ENCODE measurements at places on chromosomes 5 and 9.

DNA sequence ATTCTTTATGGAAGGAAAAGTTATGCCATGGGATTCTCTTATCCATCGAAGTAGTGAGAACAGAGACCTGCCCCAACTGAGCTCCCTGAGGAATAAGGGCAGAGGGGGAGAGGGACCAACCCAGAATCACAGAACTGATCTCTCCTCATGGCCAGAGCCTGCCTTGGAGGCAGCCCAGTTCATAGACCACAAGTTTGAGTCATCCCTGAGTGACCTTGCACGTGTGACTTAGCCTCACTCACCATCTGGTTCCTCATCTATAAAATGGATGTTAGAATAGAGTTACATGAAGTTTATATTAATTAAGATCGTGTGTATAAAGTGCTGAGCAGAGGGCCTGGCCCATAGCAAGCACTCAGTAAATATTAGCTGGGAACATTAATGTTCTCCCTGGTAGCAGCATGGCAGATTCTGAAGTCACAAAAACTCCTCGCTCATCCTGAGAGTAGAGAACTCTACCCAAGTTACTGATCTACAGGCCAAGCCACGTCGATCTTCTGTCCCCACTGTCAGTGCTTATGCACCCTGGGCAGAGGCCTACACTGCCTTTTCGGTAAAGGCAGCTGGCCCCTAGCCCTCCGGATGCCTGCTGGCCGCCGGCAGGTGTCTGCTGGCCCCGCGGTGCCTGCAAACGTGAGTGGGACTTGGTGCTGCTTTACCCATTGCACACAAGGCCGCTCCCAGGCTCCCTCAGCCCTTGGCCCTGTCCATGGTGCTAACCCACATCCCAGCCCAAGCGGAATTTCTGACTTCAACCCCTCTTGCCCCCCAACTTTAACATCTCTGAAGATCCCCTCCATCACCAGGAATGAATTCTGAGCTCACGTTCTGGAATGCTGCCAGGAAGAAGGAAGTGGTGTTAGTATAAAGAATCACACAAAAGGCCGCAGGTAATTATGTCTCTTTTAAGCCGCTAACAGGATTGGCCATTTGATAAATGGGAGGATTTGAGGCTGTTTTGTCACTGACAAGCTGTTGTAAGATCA, 61.1 kb upstream of the ARAP3 start:
- DNase-seq, result peak; percentile 37

DNA sequence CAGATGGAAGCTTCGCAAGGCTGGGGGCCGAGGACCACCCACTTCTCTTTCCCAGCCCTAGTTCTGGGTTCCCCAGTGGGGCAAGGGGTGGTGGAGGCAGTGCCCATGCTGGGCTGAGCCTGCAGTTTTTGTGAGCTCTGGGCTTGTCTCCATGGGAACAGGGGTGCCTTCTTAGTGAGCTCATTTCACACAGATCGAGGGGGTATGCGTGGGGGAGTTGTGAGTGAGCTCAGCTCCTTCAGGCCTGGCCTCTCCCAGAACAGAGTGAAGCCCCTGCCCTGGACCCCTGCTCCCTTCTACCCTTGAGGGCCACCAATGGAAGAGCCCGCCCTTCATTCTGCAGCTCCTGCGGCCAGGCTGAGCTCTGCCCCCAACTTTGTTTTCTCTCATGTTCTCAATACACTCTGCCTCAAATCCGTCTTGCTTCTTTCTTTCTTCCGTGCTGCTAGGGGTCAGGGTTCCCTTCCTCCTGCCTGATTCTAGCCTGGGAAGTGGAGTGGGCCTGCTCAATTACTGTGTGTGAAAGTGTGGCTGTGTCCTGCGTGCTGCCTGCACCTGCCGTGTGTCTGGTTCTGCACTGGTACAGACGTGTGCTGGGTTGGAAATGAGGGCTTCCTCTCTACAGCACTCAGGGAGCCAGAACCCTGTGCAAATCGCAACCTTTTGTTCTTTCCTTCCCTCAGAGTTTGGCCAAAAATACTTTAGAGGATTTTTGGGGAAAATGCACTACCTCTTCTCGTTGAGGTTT, 9.0 kb upstream of the MYOZ3 start:
- DNase-seq, result no peak

DNA sequence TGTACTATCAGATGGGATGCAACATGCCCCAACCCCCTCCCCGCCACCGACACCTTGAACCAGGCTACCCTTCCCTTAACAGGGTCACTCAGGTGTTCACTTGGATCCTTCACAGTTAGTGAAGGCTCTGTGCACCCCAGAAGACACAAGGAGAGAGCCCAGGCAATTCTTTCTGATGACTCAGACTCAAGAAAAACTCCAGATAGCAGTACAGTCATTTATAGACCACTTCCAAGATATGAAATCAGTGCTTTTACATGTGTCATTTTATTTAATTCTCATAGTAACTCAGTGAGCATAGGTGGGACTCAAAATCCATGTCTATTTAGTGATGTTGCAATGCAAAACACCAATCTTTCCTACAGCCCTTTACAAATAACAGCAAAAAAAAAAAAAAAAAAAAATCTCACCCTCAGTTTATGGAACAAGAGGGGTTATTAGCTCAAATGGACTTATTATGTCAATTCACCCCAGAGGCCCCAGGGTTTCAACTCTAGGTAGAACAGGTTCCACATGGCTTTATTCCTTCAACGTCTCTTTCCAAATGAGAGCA, 71.9 kb downstream of the FOXD1 start:
- DNase-seq, result peak; percentile 89

DNA sequence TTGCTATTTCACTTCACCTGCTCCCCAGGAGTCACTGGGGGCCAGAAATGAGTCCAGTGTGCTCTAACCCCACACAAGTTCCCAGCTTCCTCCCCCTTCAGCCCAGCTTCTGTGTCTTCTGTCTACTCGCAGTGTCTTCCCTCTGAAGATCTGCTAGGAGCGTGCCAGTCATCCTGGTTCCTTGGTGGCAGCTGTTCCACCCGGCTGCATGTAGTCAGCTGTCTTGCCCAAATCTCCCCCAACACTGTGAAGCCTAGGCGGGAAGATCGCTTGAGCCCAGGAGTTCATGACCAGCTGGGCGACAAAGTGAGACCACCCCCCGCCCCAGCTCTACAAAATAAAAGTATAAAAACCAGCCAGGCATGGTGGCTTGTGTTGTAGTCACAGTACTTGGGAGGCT, 154.0 kb downstream of the GDNF start:
- no peak for DNase-seq

- DNase-seq, result no peak
Observed at GRCh38 chr5:42840269-42840668, 28.6 kb upstream of the SELENOP start.

GRCh38 chr5:78527925-78528324, 120.6 kb downstream of the LHFPL2 start:
- DNase-seq, result peak; percentile 54

DNA sequence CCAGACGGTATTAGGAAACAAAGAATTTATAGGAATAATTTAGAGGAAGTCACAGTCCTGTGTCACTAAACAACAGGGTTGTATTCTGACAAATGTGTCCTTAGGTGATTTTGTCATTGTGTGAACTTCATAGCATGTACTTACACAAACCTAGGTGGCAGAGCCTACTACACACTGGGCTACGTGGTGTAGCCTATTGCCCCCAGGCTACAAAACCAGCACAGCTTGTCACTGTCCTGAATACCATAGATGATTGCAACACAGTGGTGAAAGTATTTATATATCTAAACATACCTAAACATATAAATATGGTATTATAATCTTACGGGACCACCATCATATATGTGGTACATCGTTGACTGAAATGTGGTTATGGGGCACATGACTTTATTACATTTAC, 69.3 kb downstream of the COL23A1 start:
- no peak for DNase-seq

DNA sequence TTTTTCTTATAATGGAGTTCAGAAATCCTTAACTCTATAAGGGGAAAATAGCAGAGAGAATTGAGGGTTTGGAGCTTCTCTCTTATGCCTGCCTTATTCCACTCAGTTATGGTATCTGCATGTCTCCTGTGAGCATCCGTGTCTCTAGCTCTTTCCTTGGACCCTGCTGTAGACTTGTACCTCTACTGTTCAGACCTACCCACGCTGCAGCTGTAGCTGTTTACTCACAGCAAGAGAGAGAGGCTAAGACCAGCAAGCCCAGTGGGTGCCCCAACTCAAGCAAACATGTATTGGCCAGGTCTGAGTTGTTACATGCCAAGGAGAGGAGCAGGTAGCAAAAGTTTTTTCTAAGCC, 7.1 kb upstream of the PCSK1 start:
- DNase-seq, result no peak

- no peak for DNase-seq
Observed at GRCh38 chr5:118551031-118551430, 437.3 kb downstream of the DTWD2 start.

DNA sequence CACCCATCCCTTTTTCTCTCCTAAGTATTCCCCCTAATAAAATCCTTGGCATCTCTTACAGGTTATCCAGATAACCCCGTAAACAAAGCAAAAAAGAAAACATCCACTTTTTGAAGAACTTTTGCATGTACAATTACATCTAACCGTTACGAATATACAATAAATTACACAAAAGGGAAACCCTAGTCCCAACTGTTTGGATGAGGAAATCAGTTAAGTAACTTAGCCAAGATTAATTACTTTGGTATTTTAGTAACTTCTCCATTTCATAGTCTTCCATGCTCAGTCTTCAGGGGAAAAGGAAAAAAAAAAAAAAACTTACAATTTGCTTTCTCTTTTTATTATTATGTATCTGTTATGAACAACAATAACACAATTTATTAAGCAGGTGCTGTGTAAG, 212.9 kb downstream of the ACTL7B start:
- DNase-seq, result no peak

GRCh38 chr9:68877219-68877618, 136.7 kb downstream of the PRKACG start:
- DNase-seq, result no peak

DNA sequence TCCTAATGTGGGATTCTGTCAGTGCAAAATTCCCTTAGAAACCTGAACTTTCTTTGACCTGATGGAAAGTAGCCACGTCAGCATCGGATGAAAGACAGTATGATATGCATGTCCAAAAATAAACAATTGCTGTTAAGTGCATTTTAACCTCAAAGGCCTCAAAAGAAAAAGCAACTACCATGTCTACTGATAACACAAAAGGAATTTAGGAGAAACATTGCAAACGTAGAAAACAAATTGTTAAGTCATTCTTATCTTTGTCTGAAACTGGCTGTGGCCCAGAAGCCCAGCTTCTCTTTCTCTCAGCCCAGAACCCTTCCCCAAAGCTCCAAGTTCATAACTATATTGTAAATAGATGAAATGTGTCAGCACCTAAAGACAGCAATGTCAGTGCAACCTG, 11.1 kb upstream of the LHFPL2 start:
- DNase-seq, result no peak

DNA sequence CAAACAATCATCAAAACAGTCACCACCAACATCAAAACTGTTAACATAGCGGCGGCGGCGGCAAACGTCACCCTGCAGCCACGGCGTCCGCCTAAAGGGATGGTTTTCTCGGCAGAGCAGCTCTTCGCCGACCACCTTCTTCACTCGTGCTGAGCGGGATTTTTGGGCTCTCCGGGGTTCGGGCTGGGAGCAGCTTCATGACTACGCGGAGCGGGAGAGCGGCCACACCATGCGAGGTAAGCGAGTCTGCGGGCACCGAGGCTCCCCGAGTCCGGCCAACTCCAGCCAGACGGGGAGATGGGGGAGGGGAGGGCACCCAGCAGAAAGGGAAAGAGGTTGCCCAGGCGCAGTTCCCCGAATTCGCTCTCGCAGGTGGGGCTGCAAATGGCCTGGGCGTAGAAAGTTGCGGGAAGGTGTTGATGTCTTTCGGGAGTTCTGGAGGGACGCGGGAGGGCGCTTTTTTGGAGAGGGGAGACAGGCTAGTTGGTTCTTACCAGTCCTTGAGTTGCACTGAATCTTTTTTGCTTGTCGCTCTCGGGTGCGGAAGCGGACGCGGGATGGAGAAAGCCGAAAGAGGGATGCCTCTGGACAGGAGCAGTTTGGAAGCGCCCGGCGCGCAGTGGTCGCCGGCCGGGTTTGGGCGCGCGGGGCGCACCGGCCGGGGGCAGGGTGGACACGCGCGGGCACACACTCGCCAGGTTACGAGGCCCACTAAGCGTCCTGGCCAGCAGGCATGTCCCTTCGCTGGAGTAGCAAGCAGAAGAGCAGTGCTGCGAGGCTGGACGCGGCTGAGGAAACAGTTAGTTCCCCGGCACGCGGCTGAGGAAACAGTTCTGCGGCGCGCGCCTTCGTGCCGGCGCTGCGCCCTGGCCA, 849 bp downstream of the RORB start:
- DNase-seq, result peak; percentile 3

DNA sequence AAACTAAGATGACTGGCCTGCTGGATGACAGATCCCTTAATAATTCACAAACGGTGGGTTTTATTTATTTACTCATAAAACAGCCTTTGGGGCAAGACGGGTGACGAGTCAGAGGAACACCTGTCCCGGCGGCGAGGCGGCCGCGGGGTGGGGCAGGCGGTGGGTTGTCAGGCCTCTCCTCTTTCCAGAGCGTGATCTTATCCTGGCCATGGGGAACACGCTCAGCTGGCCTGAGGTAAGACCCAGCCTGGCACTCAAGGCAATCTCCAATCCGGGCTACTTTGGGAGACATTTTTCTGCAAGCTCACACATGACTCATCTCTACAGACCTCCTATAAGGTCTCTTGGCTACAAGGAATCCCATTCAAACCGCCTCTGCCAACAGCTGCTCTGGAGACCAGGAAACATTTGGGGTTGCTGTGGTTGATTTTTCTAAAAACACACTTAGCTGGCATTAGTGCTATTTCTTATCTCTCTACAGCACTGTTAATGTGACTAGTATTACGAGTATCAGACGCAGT, 6.3 kb downstream of the RAPGEF1 start:
- DNase-seq, result peak; percentile 93

DNA sequence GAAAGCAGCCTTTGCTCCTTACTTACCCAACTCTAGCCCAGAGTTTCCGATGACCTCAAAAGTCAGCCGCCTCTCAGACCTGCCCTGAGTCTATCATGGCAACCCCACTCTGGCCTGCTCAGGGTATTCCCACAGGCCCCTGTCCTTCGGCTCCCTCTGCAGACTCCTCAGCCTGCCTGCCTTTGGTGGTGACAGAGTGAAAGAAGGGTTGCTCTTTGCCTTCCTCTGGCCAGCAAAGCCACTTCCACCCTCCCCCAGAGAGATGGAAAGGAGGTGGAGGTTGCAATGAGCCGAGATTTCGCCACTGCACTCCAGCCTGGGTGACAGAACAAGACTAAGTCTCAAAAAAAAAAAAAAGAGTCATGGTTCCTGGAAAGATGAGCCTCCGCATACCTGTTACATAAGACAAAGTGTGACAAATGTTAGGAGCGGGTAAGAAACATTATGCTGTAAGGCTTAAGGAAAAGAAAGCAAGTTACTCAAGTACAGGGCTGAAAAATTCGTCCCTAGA, 2.3 kb upstream of the SMIM33 start:
- no peak for DNase-seq
